ENCODE measurements at places on chromosomes 1 and 21.

DNA sequence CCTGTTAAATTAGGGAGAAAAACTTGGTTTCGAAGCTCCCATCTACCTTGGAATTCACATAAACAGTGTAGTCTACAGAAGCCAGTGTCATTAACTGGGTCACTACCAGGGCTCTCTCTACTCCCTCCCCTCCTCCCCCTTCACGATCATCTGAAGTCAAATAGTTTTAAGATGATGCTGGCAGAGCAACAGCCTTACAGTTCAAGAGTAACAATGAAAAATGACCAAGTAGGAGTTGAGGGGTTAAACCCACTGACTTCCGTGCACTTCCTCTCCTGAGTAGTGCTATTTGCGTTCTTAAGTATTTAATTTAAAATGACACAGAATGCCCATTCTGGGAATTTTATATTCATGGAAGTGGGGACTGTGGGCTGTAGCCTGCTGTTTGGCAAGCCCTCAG is 236.9 kb downstream of the SIPA1L2 start:
- DNase-seq, result no peak

- DNase-seq, result no peak
These were observed 261.0 kb downstream of the RHOU start for GRCh38 chr1:228996281-228996680.

DNA sequence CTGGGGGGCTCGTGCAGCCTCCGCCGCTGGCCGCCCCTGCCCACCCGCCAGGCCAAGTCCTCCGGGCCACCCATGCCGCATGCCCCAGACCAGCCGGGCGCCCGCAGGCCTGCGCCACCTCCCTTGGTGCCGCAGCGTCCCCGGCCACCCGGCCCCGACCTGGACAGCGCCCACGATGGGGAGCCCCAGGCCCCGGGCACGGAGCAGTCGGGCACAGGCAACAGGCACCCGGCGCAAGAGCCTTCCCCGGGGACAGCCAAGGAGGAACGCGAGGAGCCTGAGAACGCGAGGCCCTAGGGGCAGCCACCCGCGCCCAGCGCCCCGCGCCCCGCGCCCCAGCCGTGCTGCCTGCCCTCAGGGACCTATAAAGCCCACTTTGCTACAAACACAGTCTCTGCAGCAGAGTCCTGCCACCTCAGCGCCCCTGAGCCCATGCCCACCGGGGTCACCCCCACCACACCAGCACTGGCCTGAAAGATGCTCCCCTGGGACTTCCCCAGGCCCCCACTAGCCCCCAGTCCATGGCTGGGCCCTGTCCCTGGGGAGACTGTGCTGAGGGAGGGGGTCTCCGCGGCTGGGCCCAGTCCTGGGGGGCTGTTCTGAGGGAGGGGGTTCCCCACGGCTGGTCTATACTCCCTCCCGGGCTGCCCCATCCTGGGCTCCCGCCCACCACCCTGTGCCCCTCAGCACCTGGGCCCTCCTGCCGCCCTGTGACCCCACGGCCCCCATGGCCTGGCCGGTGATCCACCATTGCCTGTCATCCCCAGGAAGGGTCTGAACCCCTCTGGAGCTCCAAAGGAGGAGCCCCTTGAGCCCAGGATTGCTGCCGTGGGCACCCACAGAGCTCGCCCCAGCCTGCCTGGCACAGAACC is 8.6 kb downstream of the TNFRSF18 start:
- no peak for DNase-seq

- DNase-seq, result no peak
These were observed 585 bp upstream of the GLRX2 start for GRCh38 chr1:193105821-193106177.

DNA sequence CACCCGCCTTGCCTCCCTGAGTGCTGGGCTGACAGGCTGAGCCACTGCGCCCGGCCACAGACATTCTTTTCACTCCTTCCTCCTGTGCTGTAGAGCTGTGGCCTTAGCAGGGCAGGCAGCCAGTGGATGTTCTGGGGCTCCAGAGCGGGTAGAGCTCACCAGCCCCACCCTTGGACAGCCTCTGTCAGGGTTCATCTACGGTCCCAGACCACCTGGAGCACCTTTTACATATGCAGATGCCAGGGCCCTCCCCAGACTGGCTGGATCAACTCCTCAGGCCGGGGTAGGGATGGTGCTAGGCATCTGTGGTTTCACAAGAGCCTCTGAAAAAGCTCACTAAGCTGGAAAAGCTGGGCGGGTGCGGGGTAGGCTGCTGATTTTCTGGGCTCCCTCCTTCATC is 4.6 kb downstream of the ATP13A2 start:
- no peak for DNase-seq

DNA sequence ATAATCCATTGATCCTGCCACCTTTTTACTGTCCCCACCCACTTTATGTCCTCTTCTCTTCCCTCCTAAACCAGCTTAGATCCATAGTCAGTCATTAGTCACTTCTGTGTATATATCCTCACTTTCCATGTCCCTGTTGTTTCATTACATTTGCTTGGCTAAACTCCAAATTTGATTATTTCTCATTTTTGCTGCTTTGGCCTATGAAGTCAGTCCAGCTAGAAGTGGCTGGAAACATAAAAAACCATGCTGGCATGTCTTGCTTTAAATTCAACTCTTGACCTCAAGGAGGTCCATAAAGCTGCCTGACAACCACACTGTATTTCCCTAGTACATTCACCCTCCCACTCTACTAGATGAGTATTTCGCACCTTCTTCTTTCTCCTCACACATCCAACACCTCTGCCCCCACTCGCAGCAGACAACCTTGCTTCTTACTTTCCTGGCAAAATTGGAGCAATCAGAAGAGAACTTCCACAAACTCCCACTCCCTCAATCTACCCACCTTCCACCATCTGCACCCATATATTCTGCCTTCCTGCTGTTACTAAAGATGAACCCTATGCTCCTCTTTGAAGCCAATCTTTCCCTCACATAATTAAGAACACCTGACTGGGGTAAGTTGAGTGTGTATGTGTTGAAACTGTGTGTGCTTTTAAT is 72.1 kb downstream of the ZNF648 start:
- no peak for DNase-seq

- DNase-seq, result no peak
These were observed 29.9 kb upstream of the PKP1 start for GRCh38 chr1:201253411-201253810.

GRCh38 chr1:84748364-84748763 is 58.1 kb upstream of the SSX2IP start:
- no peak for DNase-seq

- no peak for DNase-seq
These were observed 55.2 kb upstream of the PTGS2 start for GRCh38 chr1:186735463-186735862.

- DNase-seq, result no peak
These were observed 122.3 kb downstream of the TGFB2 start for GRCh38 chr1:218467101-218468072.

- DNase-seq, result no peak
These were observed 56.3 kb downstream of the PRPF38A start for GRCh38 chr1:52460694-52461093.

DNA sequence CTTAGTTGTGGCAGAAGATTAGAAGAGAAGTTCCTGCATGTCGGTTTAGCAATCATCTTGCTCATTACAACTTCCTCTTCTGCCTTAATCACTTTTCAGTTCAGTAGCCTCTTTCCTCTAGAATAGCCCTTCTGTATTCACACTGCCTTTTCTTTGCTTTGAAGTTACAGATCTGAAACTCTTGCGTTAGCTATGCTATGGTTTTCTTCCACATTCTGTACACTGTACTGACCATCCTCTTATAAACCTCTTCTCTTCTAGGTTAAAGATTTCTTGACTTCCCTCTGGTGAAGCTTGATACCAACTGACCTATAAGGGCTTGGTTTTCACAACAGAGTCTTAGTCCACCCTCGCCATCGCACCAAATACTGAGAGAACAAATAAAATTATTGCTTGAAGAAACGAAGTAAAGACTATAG is 35.0 kb downstream of the C21orf91 start:
- DNase-seq, result no peak

GRCh38 chr1:65846866-65847265 is 54.2 kb downstream of the PDE4B start:
- DNase-seq, result no peak

- no peak for DNase-seq
These were observed 72.8 kb downstream of the OSBPL9 start for GRCh38 chr1:51689643-51690042.

GRCh38 chr1:89758156-89758555 is 62.7 kb upstream of the LRRC8D start:
- DNase-seq, result no peak

DNA sequence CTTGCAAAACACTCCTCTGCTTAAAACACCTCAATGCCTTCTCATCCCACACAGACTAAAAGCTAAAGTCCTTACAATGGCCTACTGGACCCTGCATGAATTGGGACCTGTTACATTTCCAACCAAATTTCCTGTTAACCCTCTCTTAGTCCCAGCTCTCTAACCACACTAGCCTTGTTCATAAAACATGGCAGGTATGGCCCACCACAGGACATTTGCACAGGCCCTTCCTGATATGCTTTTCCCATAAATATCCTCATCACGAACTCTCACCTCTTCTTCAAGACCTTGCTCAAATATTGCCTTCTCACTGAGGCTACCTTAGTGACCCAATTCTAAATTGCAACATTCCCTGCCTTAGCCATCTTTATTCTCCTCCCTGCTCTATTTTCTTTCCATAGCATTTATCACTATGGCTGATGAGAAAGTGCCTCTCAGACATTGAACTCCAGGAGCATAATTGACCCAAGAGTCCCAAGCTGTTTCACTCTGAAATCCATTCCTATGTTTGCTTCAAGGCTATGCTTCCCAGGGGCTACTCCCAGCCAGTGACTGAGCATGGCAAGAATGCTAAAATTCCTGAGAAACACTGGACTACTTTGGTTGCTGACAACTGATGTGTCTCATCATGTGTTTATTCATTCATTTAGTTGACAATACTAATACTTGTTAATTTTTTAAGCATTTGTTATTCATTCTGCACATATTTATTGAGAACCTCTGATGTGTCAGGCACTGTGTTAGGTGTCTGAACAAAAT is 2.7 kb upstream of the PALMD start:
- no peak for DNase-seq

- DNase-seq, result no peak
These were observed 5.6 kb downstream of the CFAP57 start for GRCh38 chr1:43177691-43178090.

DNA sequence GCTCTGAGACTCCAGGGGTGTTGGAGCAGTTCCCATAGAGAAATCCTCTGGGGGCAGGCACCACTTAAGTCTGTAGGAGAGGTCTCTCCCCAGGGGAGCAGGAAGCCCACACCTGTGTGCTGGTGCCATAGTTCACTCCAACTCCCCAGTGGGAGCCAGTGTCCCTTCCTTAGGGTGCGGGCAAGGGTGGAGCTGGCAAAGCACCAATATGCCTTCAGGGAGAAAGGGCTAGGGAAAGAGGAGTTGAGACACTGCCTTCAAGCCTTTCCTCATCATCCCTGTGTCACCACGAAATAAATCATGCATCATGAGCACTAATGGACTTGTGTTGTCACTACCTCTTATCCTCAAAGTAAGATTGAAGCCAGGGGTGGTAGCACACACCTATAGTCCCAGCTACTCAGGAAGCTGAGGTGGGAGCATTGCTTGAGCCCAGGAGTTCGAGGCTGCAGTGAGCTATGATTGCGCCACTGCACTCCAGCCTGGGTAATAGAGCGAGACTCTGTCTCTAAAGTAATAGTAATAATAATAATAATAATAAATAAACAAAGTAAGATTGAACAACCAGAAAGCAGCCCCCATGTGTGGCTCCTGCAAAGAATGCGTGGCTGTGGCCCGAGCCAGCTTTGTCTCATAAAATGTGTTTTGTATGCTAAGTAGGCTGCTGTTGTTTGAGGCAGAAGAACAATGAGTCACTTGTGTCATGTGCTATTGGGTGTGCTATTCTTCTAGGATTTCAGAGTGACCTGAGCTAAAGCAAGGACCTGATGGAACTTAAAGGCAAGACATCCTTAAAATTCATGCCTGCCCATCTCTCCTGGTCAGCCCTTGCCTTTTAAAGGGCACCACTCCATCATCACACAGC is 6.7 kb upstream of the TIE1 start:
- no peak for DNase-seq

- peak; percentile 65 for DNase-seq
These were observed 13.1 kb downstream of the RNF187 start for GRCh38 chr1:228500143-228500734.

- no peak for DNase-seq
These were observed 5.2 kb downstream of the TMCO1 start for GRCh38 chr1:165763442-165763841.

DNA sequence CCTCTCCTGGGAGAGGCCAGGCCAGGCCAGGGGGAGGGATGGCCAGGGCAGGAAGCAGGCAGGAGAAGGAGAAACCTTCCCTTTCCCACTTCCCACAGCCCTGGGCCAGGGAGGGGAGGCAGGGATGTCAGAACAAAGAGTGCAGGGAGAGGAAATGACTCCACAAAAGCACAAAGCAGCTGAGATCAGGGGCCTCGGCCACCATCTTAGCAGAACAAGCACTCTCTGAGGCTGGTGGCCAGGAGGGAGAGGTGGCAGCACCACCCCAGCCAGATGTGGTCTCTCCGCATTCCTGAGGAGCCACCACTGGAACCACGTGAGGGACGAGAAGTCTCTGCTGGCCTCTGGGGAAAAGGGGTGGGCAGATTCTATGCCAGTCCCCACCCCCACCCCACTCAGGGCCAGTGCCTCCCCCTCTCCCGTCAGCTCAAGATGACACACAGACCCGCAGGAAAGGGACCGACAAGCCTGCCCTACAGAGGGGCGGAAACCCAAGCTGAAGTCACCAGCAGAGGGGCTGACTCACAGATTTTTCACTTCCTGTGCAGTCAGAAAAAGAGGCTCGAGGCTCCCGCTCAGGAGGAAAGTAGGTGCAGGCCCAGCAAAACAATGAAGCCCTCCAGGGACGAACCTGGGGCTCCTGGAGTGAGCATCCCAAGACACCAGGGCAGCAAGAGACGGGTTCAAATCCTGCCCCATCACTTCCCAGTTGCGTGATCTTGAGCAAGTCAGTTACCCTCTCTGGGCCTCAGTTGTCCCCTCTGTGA is 24.1 kb upstream of the ALDH4A1 start:
- no peak for DNase-seq

- DNase-seq, result no peak
These were observed 24.4 kb downstream of the CD55 start for GRCh38 chr1:207345644-207346477.

DNA sequence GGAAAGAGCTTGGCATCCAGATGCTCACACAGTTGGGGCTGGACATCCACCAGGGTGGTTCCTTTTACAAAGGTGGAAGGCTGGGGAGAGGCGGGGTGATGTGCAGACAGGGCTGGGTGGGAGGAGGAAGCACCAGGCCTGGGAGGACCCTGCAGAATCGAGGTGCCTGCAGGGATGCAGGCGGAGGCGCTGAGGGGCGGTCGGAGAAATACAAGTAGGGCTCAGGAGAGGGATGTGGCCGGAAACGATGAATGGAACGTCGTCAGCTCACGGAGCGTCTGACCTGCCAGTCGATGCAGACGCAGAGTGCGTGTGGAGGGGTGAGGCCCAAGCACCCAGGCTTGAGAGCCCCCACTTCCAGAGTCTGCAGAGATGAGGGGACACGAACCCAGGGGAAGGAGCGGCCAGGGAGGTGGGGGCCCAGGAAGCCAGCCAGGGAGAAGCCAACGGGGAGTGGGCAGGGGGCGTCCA is 63.4 kb downstream of the TRIM11 start:
- DNase-seq, result no peak
